Left lung (tissue), 14 donors: ENCODE measurements at places on chromosomes 12 and 14. TPM values are rescaled to one million over a fixed set of nuclear protein-coding genes. Genes with fewer than 3 reads are reported as not detected.
A peak's percentile ranks its signal among the peaks of the same experiment; 100 is the strongest.

Gene PDE3A
- 9.2 TPM for total RNA-seq

Gene TSHR
- total RNA-seq, result 0.15 TPM

Gene ACOT6
- total RNA-seq, result not detected

Gene TCTN1
- total RNA-seq, result 44.5 TPM

Gene COQ5
- 23.1 TPM for total RNA-seq

Gene SLC8A3
- total RNA-seq, result 0.60 TPM

Gene VPS37B
- total RNA-seq, result 35.8 TPM

Gene CELA1
- not detected for total RNA-seq

- no peaks in the 10 kb centered on the region for H3K4me1 ChIP-seq
- H3K27me3 ChIP-seq, result no peaks in the 10 kb centered on the region
- no peak overlapping the region for H3K4me3 ChIP-seq
- peaks cover 16% of the 10 kb centered on the region for H3K36me3 ChIP-seq
- no peak for DNase-seq
Observed at GRCh38 chr12:53258541-53259539, 9.3 kb upstream of the ESPL1 start.

GRCh38 chr12:112283546-112283945 is 98.7 kb downstream of the HECTD4 start:
- H3K36me3 ChIP-seq, result no peaks in the 10 kb centered on the region
- no peak overlapping the region for H3K4me3 ChIP-seq
- no peak overlapping the region for H3K27ac ChIP-seq
- peak; percentile 57 for DNase-seq

GRCh38 chr12:106245767-106246166 is 2.1 kb downstream of the CKAP4 start:
- H3K27me3 ChIP-seq, result no peaks in the 10 kb centered on the region
- H3K27ac ChIP-seq, result peak overlapping the region; percentile 99
- DNase-seq, result peak; percentile 51
- H3K4me3 ChIP-seq, result peak overlapping the region; percentile 87
- H3K36me3 ChIP-seq, result no peaks in the 10 kb centered on the region

DNA sequence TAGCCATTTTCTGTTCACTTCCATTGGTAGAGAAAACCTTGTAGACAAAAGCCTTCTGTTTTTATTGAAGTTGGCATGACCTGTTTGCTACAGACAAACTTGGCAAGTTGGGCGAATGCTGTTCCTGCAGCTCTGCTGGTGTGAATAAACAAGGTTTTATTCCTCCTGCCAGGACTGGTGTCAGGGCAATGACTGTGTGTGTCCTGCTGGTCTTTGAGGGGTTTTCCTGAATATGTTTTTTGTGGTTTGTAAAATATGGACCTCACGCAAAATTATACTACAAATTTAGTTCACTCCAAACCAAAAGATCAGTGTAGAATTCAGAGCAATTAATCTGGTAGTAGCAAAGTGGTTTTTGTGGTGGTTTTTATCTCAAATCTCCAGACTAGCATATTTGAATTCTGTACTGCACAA is 140.8 kb downstream of the ERC1 start:
- no peaks in the 10 kb centered on the region for H3K27me3 ChIP-seq
- H3K36me3 ChIP-seq, result no peaks in the 10 kb centered on the region
- peaks cover 9% of the 10 kb centered on the region for H3K4me1 ChIP-seq
- H3K4me3 ChIP-seq, result no peak overlapping the region
- DNase-seq, result no peak
- no peak overlapping the region for H3K27ac ChIP-seq

GRCh38 chr12:26845057-26845666 is 12.2 kb upstream of the ITPR2 start:
- peaks cover 24% of the 10 kb centered on the region for H3K4me1 ChIP-seq
- H3K36me3 ChIP-seq, result no peaks in the 10 kb centered on the region
- H3K27ac ChIP-seq, result no peak overlapping the region

DNA sequence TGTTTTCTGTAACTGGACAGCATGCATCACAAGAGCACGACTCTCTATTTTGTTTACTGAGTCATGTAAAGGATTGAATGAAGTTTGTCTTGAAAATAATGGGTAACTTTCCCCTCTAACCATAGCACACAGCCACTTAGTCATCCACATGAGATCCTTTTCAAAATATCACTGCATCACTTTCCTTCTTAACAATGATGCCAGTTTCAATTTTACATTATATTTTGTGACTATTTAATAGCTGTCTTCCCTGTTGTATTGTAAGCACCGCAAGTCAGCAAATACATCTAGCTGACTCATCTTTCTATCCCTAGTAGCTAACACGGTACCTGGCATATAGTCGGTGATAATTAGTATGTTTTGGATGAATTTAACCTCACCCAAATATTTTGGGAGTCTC is 83.3 kb upstream of the PPM1H start:
- no peak overlapping the region for H3K4me3 ChIP-seq
- no peak for DNase-seq
- H3K4me1 ChIP-seq, result no peaks in the 10 kb centered on the region
- no peaks in the 10 kb centered on the region for H3K36me3 ChIP-seq

DNA sequence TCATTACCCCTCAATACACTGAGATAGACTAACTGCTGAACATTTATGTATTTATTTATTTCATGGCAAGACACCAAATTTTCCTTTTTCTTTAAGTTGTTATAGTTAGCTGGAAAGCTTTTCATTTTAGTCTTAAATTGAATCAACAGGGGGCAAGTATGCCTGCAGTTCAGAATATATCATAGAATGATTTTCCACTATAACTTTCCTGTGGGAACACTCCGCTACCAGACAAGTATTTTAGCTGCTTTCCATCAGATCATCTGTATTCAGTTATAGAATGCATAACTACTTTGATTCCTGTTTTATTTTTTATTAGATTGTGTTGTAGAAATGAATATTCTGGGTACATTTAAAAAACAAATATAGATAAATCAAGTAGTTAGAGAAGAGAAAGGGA is 102.0 kb downstream of the SLC6A15 start:
- H3K27ac ChIP-seq, result no peak overlapping the region
- H3K4me1 ChIP-seq, result no peaks in the 10 kb centered on the region
- no peak overlapping the region for H3K4me3 ChIP-seq
- DNase-seq, result no peak
- no peaks in the 10 kb centered on the region for H3K27me3 ChIP-seq

GRCh38 chr12:50425589-50426258 is 25.0 kb downstream of the LARP4 start:
- no peaks in the 10 kb centered on the region for H3K27me3 ChIP-seq
- no peak overlapping the region for H3K4me3 ChIP-seq
- peaks cover 31% of the 10 kb centered on the region for H3K36me3 ChIP-seq
- no peak overlapping the region for H3K27ac ChIP-seq

- DNase-seq, result no peak
- H3K27me3 ChIP-seq, result no peaks in the 10 kb centered on the region
- no peak overlapping the region for H3K4me3 ChIP-seq
- H3K27ac ChIP-seq, result no peak overlapping the region
Observed at GRCh38 chr12:113305281-113305856, 29.5 kb downstream of the SLC8B1 start.

- H3K27me3 ChIP-seq, result no peaks in the 10 kb centered on the region
- H3K36me3 ChIP-seq, result no peaks in the 10 kb centered on the region
- peak overlapping the region; percentile 66 for H3K27ac ChIP-seq
- no peak overlapping the region for H3K4me3 ChIP-seq
- peaks cover 39% of the 10 kb centered on the region for H3K4me1 ChIP-seq
Observed at GRCh38 chr12:124675881-124676713, 108.7 kb upstream of the NCOR2 start.

- no peaks in the 10 kb centered on the region for H3K27me3 ChIP-seq
- H3K4me3 ChIP-seq, result no peak overlapping the region
- no peak overlapping the region for H3K27ac ChIP-seq
- no peak for DNase-seq
Observed at GRCh38 chr12:90984114-90984513, 20.7 kb downstream of the EPYC start.

DNA sequence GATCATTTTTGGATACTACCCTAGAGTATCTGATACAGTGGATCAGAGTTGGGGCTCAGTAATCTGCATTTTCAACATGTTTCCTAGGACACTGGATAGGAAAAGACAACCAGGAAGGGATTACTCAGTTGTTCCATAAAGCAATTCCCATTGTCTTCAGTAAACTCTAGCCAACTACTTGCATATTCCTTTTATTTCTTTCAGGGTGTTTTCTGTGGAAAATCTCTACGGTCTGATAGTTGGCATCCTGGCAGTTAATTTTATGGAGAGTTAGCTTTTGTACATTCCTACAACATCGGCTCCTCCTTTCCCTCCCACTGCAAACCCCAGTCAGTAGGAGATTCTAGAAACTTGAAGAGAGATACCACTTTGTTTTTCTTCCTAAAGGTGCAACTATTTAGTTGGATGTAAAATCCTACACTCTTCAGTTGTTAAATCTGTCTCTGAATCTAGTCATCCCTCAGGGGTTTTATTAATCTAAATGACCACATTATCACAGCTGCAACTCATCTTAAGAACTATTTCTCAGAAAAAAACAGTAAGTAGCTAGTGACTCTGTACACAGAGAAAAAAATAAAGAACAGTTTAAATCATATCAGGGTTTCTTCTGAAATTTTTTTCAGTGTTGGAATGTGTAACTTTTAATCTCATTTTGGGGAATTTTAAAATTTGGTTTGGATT is 103.9 kb downstream of the PDE3A start:
- no peak overlapping the region for H3K4me3 ChIP-seq
- H3K27ac ChIP-seq, result no peak overlapping the region
- H3K36me3 ChIP-seq, result no peaks in the 10 kb centered on the region

DNA sequence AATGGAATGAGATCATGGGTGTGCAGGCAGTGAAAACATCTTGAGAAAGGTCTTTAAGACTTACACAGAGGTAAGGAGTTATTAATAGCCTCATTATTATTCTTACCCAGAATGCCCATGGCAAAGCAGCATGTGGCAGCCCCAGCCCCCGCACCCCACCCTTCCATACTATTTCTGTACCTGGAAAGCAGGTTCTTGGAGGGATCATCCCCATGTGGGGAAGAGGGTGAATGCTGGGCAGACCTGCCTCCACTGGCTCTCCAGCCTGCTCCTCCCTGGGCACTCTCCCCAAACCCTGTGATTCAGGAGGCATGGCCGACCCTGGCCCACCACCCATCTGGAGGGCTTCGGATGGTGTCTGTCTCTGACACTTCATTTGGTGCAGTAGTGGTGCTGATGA is 28.3 kb downstream of the NPC2 start:
- no peaks in the 10 kb centered on the region for H3K27me3 ChIP-seq
- no peak for DNase-seq
- H3K4me1 ChIP-seq, result no peaks in the 10 kb centered on the region
- peaks cover 5% of the 10 kb centered on the region for H3K36me3 ChIP-seq
- H3K4me3 ChIP-seq, result no peak overlapping the region
- H3K27ac ChIP-seq, result no peak overlapping the region

DNA sequence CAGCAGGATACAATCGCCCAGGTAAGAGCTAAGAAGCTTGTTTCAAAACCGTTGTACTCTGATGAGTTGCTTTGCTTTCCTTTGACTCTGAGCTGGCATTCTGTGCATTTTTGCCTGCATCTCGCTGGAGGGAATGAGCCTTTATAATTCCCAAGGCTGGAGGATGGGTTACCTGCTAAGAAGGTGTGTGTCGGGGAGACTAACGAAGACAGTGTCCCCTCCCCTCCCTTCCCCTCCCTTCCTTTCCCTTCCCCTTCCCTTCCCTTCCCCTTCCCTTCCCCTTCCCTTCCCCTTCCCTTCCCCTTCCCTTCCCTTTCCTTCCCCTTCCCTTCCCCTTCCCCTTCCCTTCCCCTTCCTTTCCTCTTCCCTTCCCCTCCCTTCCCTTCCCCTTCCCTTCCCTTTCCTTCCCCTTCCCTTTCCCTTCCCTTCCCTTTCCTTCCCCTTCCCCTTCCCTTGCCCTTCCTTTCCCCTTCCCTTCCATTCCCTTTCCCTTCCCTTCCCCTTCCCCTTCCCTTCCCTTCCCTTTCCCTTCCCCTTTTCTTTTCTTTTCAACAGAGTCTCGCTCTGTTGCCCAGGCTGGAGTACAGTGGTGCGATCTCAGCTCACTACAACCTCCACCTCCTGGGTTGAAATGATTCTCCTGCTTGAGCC is 15.4 kb downstream of the C3AR1 start:
- H3K27me3 ChIP-seq, result no peaks in the 10 kb centered on the region
- DNase-seq, result no peak
- H3K27ac ChIP-seq, result no peak overlapping the region
- no peak overlapping the region for H3K4me3 ChIP-seq
- peaks cover 84% of the 10 kb centered on the region for H3K36me3 ChIP-seq
- H3K4me1 ChIP-seq, result no peaks in the 10 kb centered on the region

- no peak for DNase-seq
- no peak overlapping the region for H3K27ac ChIP-seq
- no peaks in the 10 kb centered on the region for H3K4me1 ChIP-seq
- H3K36me3 ChIP-seq, result no peaks in the 10 kb centered on the region
- H3K27me3 ChIP-seq, result no peaks in the 10 kb centered on the region
Observed at GRCh38 chr14:39880106-39880695, 448.0 kb upstream of the FBXO33 start.

DNA sequence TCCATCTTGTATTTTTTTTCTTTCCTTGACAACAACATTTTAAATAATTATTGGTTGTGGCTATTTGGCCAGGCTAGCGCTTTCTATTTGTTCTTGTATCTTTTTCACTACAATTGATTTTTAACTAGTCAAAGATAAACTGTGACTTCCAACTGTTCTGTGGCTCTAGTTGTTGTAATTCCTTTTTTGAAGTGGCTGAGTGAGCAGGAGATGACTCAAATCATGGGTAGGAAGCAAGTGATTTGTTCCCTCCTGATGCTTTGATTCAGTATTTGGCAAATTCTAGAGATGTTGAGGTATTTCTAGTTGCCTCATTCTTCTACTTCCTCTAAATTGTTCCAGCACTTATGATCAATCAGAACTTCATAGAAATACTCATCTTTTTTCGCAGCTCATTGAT is 633.5 kb downstream of the RERGL start:
- H3K36me3 ChIP-seq, result no peaks in the 10 kb centered on the region
- no peak overlapping the region for H3K4me3 ChIP-seq
- H3K27me3 ChIP-seq, result no peaks in the 10 kb centered on the region
- no peak for DNase-seq
- no peaks in the 10 kb centered on the region for H3K4me1 ChIP-seq

DNA sequence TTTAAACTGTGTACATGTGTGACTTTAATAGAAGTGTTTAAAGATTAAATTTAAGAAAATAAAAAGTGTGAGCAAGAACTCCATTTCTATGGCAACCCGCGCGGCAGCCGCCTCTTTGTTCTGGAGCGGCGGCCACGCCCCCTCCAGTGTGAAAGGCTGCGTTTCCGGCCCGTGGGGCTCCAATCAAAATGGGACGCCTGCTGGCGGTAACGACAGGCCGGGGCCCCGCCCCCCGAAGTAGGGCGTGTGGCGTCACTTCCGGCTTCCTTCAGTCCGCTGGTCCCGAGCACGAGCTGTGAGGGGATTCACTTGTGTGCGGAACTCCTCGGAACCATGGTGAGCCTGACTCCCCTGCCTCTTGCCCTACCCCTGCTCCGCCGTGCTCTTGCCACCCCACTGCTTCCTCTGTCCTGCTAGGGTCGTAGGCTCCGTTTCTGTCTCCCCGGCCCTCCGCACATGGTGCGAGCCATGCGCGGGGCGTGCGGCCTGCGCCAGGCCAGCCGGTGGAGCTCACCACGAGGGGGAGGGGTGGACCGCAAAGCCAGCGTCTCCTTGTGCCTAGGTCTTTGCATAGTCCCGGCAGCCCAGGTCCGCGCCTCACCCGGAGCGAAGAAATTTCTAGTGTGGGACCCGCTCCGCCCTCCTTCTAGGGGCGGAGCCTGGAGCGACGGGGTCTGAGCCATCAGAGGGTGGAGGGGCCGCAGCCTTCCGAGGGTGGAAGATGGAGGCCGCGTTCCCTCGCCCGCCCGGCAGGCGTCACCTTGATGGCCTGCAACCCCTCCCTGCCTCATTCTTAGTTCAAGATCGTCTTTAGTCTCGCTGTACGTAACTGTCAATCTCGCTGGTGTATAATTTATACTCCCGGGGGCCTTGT is at the start of gene CCT2:
Gene CCT2 (plus strand): TSS at position 271 of the 874 bp plus-strand sequence. CDS start 63 bp downstream, at position 334.
- peaks cover 11% of the 10 kb centered on the region for H3K4me1 ChIP-seq
- H3K27me3 ChIP-seq, result no peaks in the 10 kb centered on the region
- H3K27ac ChIP-seq, result peak within 1 kb of the TSS; percentile 94
- DNase-seq, result peak; percentile 97

- no peaks in the 10 kb centered on the region for H3K36me3 ChIP-seq
- H3K27ac ChIP-seq, result no peak overlapping the region
- no peaks in the 10 kb centered on the region for H3K27me3 ChIP-seq
Observed at GRCh38 chr12:83866477-83866876, 1046.1 kb downstream of the SLC6A15 start.
